Prostate gland (tissue), 2 donors: ENCODE measurements at places on chromosomes 7 and 10. TPM values are rescaled to one million over a fixed set of nuclear protein-coding genes. Genes with fewer than 3 reads are reported as not detected.

- no peaks in the 10 kb centered on the region for H3K27me3 ChIP-seq
- no peak overlapping the region for H3K4me3 ChIP-seq
- no peaks in the 10 kb centered on the region for H3K4me1 ChIP-seq
- no peak for DNase-seq
- H3K36me3 ChIP-seq, result no peaks in the 10 kb centered on the region
These were observed 34.9 kb downstream of the COA1 start for GRCh38 chr7:43694399-43694748.

DNA sequence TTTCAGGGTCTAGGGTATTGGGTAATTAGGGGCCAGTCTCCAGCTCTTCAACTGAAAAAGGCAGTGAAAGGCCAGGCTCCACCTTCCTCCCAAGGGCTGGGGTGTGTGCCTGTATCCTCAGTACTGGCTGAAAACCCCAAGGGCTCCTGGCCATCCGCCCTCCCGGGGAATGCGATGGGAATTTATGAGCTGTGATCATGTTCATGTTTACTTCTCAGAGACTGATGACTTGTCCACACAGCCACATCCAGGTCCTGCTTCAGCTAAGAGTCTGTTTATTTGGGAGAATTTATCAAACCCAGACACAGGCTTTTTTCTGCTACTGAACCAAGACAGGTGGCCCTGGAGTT is 91.7 kb downstream of the CCDC3 start:
- DNase-seq, result peak; percentile 68
- no peak overlapping the region for H3K4me3 ChIP-seq
- H3K4me1 ChIP-seq, result peaks cover 4% of the 10 kb centered on the region
- no peaks in the 10 kb centered on the region for H3K27me3 ChIP-seq
- no peaks in the 10 kb centered on the region for H3K36me3 ChIP-seq

- no peak overlapping the region for H3K27ac ChIP-seq
- H3K4me3 ChIP-seq, result no peak overlapping the region
- DNase-seq, result no peak
- no peaks in the 10 kb centered on the region for H3K36me3 ChIP-seq
These were observed 14.1 kb downstream of the CUL1 start for GRCh38 chr7:148712678-148713329.

DNA sequence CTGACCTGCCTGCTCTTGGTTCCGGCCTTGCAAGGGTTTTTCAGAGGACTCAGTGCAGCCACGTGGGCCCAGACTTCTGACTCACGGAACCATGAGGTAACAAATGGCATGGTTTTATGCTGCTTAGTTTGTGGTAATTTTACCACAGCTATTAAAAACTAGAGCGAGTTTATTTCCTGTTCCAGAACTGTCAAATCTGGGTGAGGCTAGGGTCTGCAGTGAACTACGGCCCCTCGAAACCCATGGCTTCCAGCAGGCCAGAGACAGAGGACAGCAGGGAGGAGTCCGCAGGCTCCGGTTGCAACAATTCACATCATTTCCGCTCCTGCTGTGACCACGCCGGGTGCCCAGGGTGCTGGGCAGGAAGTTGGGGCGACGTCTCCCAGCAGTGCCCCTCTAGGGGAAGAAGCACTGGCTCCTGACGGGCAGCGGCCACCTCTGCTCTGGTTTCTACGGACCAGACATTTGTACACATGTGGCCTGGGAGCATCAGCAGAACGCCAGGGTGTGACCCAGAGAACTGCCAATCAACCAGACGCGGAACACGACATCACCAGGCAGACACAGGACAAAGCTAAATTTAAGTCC is 74.8 kb downstream of the ADARB2 start:
- H3K27me3 ChIP-seq, result no peaks in the 10 kb centered on the region
- no peaks in the 10 kb centered on the region for H3K4me1 ChIP-seq
- no peak overlapping the region for H3K4me3 ChIP-seq
- no peak overlapping the region for H3K27ac ChIP-seq
- DNase-seq, result no peak

GRCh38 chr7:37449621-37450020 is 957 bp upstream of the ELMO1 start:
- H3K27me3 ChIP-seq, result no peaks in the 10 kb centered on the region
- no peak for DNase-seq
- H3K36me3 ChIP-seq, result no peaks in the 10 kb centered on the region
- H3K4me1 ChIP-seq, result no peaks in the 10 kb centered on the region
- H3K4me3 ChIP-seq, result no peak overlapping the region
- H3K27ac ChIP-seq, result no peak overlapping the region

- DNase-seq, result no peak
- no peaks in the 10 kb centered on the region for H3K4me1 ChIP-seq
- no peaks in the 10 kb centered on the region for H3K36me3 ChIP-seq
- H3K4me3 ChIP-seq, result no peak overlapping the region
These were observed 182.2 kb downstream of the HTR7 start for GRCh38 chr10:90675621-90676020.

Gene FEZF1
- total RNA-seq, result not detected

Gene CPSF4
- 40.4 TPM for total RNA-seq

Gene ACSL5
- total RNA-seq, result 14.5 TPM

Gene CRHR2
- not detected for total RNA-seq

Gene CYTH3
- 37.7 TPM for total RNA-seq
